Activated CD4-positive, CD25-positive, alpha-beta regulatory T cell treated with anti-CD3 and anti-CD28 coated beads, Interleukin-2, amount 50 U/mL, for 72 hours (primary cell): ENCODE measurements at places on chromosomes 5 and 9.

DNA sequence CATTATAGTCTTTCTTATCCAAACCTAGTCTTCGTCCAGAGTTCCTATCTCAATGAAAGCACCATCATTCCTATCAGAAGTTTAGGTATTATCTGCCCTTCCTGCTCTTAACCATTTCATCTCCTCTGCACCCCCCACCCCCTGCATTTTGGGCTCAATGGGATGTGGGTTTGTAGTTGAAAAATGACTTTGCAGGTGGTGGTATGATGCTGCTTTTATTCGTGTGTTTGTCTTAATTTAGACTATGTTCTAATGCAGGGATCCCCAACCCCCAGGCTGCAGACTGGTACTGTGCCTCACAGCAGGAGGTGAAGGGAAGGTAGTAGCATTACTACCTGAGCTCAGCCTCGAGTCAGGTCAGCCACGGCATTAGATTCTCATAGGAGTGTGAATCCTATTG, 49.4 kb upstream of the ZNF608 start:
- DNase-seq = no peak

DNA sequence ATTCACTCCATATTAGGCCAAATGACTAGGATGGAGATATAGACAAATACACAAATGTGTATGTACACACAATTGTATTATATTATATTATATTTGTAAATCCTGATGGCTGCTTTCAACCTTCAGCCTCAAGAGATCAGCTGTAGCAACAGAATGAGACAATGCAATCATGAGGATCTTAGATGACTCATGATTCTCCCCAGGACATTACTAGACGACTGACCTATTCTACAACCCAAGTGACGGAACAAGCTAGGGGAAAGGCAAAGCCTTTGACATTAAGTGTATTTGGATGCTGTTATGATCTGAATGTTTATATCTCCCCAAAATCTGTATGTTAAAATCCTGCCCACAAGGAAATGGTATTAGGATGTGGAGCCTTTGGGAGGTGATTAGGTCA, 66.5 kb downstream of the COX7C start:
- DNase-seq = no peak

DNA sequence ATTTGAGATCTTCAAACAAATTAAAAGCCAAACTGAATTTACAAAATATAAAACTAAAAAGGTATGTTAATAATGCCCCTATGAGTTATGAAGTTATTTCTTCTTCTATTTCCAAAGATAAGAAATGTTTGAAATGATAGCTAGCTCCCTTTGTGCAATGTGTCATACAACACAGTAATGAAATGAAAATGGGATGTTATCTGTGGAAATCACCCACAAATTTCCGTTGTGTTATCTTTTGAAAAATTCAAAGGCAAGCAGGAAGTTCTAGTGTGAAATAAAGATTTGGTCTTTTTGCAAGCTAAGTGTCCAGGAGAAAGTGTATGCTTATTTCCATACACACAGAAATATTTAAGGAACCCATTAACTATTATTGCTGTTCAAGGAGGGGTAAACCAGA, 375.3 kb upstream of the PRR16 start:
- DNase-seq = no peak

DNA sequence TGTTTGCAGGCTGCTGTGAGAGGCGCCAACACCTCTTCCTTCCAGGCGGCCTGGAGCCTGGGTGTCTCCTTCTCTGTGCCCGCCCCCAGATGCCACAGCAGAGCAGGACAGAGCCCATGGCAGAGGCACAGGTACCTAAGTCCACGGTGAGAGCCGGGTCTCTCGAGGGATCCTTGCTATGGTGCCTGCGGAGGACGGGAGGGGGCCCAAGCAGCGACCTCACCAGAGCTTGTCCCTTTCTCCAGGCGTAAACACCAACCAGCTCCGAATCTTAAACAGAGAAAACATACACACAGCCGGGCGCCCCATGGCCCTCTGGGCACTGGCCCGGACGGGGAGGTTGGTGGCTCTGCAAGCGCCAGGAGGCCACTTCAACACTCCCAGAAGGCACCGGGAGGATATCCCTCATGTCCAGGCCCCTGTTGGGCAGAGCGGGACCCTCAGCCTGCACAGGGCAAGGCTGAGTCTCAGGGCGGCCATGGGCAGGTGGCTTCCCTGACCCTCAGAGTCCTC, 11.8 kb downstream of the CCDC187 start:
- no peak for DNase-seq

GRCh38 chr5:167304834-167305469, 986.5 kb upstream of the WWC1 start:
- no peak for DNase-seq

- no peak for DNase-seq
Measured at GRCh38 chr9:3992924-3993323, 306.9 kb downstream of the GLIS3 start.

GRCh38 chr5:96638561-96638960, 23.6 kb upstream of the CAST start:
- no peak for DNase-seq

GRCh38 chr9:13529321-13530104, 250.0 kb upstream of the MPDZ start:
- no peak for DNase-seq

- DNase-seq = no peak
Measured at GRCh38 chr5:57174890-57175510, 1.1 kb downstream of the GPBP1 start.

GRCh38 chr9:130020618-130021017, 22.4 kb downstream of the FNBP1 start:
- no peak for DNase-seq

DNA sequence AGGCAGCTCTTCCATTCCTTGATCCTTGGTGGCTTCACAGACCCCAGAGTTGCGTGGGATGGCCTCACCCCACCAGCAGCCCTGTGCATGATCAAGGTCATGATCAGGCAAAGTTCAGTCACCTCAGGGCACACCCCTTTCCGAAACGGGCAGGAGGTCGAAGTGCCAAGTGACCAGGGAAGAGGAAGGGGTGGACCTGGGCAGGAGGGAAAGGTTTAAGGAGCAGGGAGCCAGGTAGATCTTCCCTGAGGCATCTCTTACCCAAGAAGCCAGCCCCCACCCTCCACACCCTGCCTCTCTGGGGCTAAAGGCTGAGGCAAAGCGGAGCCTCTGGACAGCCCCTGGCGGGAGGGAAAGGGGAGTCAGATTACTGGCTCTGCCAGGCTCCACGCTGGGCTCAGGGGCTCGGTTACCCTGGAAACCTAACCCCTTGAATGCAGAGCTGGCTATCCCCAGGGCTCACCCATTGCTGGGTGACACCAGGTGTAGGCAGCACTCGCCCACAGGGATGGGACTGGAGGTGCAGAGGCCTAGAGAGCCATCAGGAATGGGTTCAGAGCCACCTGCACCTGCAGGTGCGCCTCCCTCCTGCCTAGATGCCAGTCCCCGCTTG, 3.6 kb downstream of the MGAT4B start:
- no peak for DNase-seq

DNA sequence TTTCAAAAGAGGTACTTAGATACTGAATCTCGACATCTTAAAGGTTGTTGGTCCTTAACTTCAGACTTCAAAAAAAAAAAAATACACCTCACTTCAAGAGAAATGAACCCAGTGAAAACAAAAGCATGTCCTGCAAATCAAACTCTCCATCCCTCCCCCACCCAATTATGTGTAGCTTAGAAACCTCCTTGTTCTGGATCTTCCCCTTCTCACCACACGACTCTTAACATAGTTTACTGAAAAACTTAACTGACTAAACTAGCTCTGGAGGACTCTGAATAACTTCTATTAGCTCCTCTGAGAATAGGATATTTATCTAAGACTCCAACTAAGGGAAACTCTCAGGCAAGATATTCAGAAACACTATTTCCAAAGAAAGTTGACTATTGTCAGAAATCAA, 48.7 kb upstream of the HK3 start:
- DNase-seq = no peak

DNA sequence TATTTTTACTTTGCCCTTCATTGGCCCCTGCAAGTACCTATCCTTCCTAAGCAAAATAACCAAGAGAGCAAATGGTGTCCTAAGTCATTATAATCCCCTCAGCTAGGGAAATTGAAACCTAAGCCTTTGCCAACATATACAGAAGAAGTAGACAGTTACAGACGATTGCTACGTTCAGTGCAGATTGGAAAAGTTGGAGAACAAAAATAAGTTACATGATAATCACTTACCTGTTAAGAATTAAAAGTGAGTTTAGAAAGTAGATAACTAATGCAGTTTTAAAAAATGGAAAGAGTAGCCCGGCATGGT, 244.8 kb downstream of the MPDZ start:
- DNase-seq = no peak

- DNase-seq = no peak
Measured at GRCh38 chr5:121628783-121629182, 222.9 kb upstream of the FTMT start.

GRCh38 chr5:131684595-131684994, 49.6 kb upstream of the RAPGEF6 start:
- DNase-seq = no peak

- no peak for DNase-seq
Measured at GRCh38 chr9:22288661-22289060, 158.0 kb upstream of the DMRTA1 start.

- DNase-seq = no peak
Measured at GRCh38 chr5:95738072-95738471, 6.9 kb downstream of the RHOBTB3 start.

GRCh38 chr9:22238809-22239684, 207.6 kb upstream of the DMRTA1 start:
- DNase-seq = no peak

DNA sequence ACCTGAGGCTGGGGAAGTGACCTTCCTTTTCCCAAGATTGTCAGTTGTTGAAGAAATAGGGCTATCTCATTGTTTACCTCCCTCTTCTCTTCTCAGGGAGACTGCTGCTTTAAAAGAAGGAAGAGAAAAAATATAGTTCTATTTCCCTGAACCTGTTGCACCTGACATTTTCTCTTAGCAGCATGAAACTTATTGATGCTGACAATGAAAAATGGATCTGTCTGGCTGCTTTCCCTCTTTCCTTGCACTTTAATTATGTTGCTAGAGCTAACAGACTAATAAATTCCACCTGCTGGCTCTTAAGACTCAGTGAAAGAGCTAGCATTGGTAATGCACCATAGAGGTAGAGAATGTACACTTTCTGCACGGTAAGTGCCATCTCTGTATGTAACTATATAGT, 6.2 kb upstream of the CKMT2 start:
- no peak for DNase-seq

- DNase-seq = no peak
Measured at GRCh38 chr9:96574455-96574854, 45.2 kb downstream of the CDC14B start.

- no peak for DNase-seq
Measured at GRCh38 chr9:98687911-98688310, 20.8 kb downstream of the GABBR2 start.

DNA sequence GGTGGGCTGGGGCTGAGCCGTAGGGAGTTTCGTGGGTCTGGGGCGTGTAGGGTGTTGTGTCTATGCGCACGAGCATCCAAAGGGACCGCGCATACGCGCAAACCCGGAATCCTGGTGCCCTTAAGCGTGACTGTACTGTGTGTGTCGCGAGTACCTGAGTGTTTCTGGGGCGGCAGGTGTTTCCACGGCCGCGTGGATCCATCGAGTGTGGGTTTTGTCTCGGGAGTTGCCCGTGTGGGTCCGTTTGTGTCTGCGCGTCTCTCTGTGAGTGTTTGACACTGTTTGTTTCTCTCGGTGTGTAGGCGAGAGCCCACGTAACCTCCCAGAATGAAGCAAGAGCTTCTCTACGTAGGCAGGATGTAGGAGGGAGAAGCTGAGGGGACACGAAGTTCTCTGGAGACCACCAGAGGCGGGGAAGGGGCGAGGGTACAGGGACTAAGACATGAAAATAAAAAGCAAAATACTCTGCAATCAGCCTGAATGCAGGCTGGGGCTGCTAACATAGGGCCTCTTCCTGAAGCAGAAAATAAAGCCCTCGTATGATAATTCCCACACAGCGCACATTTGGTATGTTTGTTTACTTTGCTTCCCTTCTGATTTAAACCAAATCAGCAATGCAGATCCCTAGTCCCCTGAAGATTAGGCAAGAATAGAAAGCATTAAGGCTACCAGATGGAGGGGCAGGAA, 588 bp upstream of the BRINP1 start:
- DNase-seq = no peak

DNA sequence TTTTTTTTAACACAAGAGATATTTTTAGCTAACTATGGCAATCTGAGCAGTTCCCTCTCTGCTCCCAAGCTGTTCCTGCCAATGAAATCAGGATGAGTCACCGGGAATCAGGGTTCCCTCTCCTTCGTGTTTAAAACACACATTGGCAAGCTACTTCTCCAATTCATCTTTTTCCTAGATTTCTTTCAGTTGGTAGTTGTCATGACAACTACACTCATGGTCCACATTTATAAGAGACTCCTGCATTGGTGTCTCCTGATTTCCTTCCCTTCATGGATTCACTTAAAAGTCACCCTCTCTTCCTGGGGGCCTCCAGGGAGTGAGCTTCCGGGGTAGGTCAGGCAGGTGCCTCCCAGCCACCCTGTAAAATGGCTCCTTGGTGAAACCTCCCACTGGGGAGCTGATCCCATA, 72.3 kb upstream of the NIPAL4 start:
- no peak for DNase-seq

GRCh38 chr9:107587191-107587963, 97.8 kb upstream of the KLF4 start:
- DNase-seq = no peak

DNA sequence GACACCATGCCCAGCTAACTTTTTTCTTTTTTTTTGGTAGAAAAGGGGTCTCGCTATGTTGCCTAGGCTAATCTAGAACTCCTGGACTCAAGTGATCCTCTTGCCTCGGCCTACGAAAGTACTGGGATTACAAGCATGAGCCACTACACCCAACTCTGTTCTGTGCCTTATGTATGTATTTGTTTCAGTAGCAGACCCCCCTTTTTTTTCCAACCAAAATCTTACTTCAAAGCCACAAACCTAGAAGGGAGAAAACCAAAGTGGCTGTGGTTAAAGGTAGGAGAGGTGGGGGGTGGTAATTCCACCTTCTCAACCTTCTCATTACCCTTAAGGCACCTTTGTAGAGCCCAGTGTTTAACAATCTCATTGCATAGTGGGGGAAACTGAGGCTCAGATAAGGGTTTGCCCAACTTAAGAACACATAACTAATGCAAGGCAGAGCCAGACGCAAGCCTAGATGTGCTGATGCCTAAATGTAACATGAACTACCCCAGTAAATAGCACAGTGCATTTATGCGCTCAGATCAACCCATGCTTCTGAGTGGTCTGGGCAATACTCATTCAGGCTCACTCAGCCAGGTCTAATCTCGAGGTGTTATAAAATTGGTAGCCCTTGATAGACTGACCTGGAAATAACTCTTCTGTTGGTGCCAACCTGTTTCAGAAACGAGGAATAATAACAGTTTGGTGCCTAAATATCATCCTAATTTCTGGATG, 33.0 kb downstream of the ITK start:
- no peak for DNase-seq

GRCh38 chr9:108095496-108095895, 605.9 kb upstream of the KLF4 start:
- DNase-seq = no peak

- DNase-seq = no peak
Measured at GRCh38 chr9:110188991-110189390, 19.0 kb downstream of the C9orf152 start.

DNA sequence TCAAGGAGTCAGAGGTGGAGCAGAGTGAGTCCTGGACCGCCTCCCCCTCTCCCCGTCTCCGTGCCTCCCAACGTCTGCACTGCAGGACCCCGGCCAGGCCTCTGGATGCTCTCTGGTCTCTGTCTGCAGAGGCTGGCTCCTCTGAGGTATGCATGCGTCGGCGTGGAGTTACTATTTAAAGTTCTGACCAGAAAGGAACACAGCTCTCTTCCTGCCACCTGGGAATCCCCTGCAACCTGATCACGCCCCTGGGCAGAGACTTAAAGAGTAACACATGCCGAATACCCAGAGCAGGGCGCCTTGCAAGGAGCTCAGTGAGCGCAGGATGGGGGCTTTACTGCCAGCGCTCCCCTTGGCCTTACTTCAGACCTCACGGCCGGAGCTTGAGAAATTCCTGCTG, 16.0 kb downstream of the ANXA6 start:
- peak; percentile 58 for DNase-seq
